ENCODE measurements at places on chromosomes 2 and 18.
A peak's percentile ranks its signal among the peaks of the same experiment; 100 is the strongest.

DNA sequence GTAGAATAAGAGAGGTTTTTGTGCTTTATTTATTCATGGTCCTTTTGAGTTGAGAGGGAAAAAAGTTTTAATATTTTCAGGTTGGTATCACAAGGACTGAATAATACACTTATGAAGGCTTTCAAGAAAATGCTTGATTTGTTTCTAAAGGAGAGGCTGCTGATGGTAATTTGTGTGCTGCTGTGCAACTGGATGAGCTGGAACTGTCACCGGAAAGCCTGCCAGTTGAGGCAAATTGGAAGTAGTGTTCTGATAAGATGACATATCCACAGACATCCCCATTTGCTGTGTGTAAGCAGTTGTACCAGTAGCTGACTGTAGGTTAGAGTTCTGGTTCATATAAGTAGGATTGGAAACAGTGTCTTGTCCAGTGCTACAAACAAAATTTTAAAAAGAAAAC lies 21.6 kb upstream of the CACNB4 start:
- no peak for DNase-seq

GRCh38 chr2:48948400-48949125 lies 193.0 kb upstream of the LHCGR start:
- DNase-seq = no peak

GRCh38 chr2:229339618-229340017 lies 68.5 kb upstream of the PID1 start:
- DNase-seq = no peak

DNA sequence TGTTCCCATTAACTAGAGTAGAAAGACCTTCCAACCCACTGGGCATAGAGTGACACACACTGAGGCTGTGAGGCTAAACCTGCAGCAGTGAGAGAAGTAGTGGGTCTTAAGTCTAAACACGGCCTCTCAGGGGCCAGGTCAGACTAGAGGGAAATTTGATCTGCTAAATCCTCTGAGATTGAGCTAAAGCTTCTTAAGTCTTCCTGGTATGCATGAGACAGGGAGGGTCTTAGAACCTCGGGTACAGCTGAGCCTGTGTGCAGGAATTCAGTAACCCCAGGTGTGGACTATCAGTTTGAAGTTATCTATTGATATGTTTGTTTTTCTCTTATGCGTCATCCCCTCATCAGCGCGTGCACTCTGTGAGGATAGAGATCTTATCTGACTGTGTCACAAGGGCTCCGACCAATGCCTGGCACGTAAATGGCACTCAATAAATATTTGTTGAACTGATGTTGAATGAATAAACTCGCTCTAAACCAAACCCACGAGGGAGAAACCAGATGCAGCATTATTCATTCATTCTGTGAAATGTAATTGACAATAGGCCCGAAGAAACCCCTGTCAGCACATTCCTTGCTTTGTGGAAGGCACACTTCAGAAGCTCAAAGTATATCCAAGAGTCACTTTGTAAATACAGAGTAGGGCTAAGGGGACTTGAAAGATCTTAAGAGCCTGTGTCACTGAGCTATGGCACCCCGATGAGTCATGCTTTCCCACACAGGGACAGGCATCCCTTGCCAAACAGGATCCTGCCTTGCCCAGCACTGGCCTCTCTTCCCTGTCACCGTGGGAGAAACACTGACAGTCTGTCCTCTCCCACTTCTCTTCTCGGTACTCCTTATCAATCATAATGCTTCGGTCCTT lies 21.7 kb upstream of the RAB10 start:
- DNase-seq = no peak

- no peak for DNase-seq
Observed at GRCh38 chr2:120847700-120848321, 112.1 kb downstream of the GLI2 start.

- no peak for DNase-seq
Observed at GRCh38 chr2:152444448-152444847, 109.5 kb downstream of the FMNL2 start.

DNA sequence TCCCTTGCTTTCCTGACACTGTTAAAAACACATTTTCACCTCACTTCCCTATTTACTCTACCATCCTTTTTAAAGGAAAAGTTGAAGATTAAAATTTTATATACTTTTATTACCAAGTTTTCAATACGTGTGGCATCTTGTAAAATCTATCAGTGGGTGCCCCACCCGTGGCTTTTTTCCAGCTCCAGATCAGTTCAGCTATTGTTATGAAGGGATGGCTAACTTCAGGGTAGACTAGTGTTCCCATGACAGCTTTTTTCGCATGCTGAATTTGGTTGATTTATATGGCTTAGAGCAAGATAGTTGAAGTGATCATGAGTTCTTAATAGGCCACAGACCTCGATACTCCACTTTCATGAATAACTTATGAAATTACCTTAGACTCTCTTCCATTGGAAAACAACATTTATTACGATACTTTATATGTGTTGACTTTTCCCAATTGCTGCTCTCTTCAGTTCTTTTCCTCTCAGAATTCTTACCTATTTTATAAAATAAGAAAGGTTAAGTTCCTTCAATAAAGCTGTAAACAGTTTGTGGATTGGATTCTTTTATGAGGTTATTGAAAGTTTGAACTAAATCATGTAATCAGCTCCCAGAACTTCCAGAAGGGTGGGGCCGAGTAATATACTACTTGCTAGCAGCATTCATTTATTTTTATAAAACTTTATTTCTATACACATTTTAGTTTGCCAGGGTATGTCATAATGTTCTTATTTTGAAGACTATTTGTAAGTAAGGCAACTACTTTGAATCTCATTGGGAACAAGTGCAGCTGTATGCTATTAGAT lies 680.9 kb downstream of the SATB2 start:
- no peak for DNase-seq

DNA sequence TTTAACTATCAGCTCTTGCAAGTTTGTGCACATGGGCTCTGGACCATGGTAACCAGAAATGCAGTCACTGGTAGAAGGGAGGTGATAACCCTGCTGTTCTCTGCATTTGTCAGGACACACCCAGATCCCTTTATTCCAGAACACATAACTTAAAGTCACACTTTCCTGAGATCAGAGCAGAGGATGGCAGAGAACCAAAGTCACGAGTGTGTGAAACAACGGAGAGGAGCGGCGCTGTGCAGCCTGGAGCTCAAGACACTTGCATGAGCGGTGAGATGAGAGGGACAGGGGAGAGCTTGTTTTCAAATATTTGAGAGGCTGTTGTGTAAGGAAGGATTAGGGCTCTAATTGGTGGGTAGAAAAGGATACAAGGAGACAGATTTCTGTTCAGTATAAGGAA lies 43.3 kb upstream of the AAK1 start:
- no peak for DNase-seq

DNA sequence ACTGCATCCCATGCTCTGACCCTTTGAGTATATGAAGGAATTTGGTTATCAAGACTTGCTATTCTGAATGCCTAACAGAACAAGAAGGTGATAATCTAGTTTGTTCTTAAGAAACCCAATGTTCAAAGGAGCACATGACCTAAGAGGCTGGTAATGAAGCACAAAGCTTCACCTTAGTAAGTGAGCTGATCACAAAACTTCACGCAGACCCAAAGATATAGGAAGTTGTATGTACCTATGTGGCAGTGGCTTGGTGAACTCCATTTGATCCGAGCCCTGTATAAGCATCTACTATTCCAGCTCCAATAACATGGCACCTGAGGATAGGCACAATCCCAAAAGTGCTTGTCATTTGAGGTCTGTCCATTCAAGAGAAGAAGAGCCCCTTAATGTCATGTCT lies 78.6 kb downstream of the ANKRD44 start:
- no peak for DNase-seq

DNA sequence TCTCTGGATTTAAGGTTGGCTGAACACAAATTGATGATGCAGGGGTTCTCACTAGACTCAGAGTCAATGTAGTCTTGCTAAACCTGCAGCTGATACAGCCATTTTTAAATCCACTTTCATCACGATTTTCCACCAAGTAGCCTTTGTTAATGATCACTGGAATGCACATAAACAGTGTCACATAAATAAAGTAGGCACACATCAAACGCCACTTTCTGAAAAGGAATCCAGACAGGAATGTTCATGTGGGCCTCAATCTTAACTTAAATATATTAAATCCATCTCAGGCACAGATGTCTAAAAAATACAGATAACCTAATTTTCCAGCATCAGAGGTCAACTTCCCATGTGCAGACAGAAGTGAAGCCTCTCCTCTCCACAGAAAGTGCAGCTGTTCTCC lies 58.3 kb downstream of the LAMA1 start:
- DNase-seq = no peak

- DNase-seq = no peak
Observed at GRCh38 chr2:181300600-181301291, 156.4 kb upstream of the ITGA4 start.

DNA sequence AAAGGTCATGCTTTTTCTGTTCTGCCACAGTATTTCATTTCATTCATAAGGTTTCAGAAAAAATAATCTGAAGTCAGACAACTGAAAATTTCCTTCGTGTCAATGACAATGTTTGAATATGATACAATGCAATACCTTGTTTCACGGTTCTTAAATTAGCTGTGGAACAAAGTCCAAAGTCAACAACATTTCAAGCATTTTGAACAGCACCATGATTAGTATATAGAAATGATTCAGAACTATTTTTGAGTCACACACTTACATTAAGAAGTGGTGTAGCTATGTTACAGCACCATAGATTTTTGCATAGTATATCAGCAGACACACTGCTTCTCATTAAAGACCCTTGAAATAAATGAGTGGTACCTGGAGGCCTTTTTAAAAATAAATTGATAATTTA lies 178.3 kb upstream of the DSEL start:
- no peak for DNase-seq

GRCh38 chr2:23824777-23825212 lies 102.1 kb downstream of the ATAD2B start:
- peak; percentile 16 for DNase-seq

GRCh38 chr2:54254180-54254579 lies 1.8 kb downstream of the TSPYL6 start:
- no peak for DNase-seq

- DNase-seq = peak; percentile 40
Observed at GRCh38 chr2:3168230-3168891, 209.3 kb downstream of the EIPR1 start.

Measured in nephron progenitor cell (in vitro differentiated cells).